Mesothelial cell of epicardium (in vitro differentiated cells): ENCODE measurements at places on chromosomes 3 and 15. TPM values are rescaled to one million over a fixed set of nuclear protein-coding genes. Genes with fewer than 3 reads are reported as not detected.

CEMIP gene
- 0.70 to 1.2 TPM (median 0.83 TPM) in 3 replicates for total RNA-seq

RARRES1 gene
- total RNA-seq = 48.9 to 53.0 TPM (median 51.9 TPM) in 3 replicates

CACNA2D3 gene
- total RNA-seq = 1.7 to 2.8 TPM (median 2.3 TPM) in 3 replicates

TRAIP gene
- 10.4 to 15.0 TPM (median 10.6 TPM) in 3 replicates for total RNA-seq

GRCh38 chr3:16028604-16029003 lies 145.9 kb upstream of the GALNT15 start:
- no peak for DNase-seq

GRCh38 chr15:81146466-81146865 lies 12.4 kb downstream of the CFAP161 start:
- no peak for DNase-seq

DNA sequence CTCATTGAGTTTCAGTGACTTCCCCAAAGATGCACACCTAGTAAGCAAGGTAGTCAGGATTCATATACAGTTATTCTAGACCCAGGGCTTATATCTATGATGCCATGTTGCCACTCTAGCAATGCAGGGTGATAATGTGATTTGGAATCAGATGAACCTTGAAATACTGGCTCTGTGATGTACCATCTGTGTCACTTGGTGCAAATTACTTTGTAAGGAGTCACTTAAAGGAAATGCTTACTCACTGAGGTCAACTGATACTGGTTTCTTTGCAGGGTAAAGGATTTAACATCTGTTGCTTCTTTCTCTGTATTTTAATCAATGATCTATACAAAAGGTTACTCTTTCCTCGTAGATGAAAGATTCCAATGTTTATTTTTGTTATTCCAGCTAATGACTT lies 10.8 kb downstream of the ASB14 start:
- no peak for DNase-seq

DNA sequence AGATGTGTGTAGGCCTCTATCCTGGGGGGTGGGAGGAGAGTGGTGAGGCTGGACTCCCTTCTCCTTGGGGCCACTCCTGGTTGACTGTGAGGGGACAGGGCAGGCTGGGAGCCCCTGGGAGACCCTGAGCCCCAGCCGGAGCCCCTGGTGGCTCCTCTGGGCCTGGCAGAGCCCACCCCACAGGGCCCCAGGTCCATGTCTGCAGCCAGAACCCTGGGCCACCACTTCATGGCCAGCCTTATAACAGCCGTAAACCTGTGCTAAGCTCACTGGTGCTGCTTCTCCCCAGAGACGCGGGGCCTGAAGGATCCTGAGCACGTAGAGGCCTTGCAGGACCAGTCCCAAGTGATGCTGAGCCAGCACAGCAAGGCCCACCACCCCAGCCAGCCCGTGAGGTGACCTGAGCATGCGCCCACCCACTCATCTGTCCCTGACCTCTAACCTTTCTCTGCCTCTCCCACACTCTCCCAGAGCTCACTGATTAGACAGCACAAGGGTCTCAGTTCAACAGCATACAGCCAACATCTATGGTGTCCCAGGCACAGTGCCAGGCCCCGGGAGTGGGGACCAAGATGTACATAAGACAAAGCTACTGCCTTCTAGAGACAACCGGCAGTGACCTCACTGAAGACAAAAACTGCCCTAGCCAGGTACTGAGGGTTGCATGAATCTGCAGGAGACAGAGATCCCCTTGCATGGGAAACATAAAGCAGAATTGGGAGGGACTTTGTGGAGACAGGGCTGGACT lies 3.5 kb downstream of the NR2E3 start:
- no peak for DNase-seq

DNA sequence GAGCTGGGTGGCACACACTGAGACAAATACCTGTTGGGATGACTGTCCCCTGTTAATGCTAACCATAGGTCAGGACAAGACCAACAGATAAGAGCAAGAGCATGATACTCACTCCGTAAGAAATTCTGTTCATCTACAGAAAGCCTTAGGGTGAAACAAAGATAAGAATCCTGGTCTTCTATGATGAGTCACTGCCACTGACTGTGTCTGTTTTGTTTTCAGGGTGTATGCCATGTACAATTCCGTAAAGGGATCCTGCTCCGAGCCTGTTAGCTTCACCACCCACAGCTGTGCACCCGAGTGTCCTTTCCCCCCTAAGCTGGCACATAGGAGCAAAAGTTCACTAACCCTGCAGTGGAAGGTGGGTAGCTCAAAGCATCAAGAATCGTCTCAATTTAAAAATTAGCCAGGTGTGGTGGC lies 141.1 kb downstream of the GHSR start:
- no peak for DNase-seq

DNA sequence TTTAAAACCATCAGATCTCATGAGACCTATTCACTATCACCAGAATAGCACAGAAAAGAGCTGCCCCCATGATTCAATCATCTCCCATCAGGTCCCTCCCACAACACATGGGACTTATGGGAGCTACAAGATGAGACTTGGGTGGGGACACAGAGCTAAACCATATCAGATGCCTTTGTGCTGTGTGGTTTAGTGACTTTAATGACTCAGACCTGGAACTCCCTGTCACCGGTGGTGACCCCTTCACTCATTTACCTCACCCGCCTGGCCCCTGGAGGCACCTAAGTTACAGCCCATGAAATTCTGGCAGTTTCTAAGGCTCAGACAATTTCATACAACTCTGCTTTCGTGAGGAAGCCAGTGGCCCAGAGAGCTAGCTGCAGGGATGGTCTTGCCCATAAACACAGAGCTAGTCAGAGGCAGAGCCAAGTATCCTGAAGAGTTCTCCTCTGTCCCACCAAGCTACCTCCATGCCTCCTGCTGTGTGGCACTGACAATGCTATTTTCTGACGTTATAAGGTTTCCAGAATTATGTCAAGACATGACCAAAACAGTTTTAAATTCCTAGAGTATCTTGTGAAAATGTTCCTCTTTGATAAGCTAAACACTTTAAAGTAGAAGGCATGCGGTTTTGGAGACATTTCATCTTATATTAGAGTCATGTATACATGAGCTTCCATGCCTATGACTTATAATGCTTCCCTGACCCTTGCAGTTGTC lies 231.1 kb upstream of the IL12A start:
- no peak for DNase-seq

DNA sequence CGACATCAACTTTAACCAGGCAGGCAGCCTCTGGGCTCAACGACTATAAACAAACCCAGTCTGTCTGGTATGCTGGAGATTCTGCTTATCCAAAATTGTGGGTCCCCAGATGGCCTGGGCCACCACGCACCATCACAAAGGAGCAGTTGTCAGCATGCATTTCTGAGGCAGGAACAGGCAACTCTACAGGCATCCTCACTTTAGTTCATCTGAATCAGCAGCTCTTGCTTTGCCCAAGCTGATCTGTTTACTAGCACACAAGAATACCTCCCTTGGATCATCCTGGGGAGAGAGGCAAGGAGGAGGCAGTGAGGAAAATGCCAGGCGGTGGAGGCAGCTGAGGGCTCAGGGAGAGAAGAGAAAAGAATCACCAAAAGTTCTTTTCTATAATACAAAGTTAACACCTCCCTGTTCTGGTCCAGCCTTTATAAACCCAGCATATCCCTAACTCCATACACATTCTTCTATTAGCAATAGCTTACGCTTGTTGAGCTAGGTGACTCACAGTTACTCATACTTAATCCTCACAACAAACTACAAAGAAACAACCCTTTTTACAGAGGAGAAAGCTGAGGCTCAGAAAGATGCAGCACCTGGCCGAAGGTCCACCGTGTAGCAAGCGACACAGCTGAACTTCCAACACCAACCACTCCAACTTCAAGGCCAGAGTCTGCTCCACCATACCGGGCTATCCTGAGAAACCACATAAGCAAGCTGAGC lies 33.6 kb downstream of the ZDHHC3 start:
- DNase-seq = no peak

DNA sequence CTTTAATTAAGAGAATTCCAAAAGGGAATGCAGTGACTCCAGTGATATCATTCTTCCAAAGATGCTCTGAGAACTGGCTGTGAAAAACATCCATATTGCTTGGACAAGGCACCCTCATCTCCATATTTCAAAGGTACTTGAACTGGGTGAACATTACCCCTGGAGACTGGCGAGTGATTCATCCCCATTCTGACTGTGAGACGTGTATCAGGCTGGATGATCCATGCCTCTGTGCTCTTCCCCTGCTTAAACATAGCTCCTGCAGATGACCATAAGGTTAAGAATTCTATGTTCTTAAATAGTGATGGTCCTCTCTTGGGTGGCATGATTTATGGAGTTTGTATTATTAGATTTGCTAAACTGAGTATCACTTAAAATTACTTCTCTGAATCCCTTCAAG lies 137.8 kb downstream of the GABRB3 start:
- no peak for DNase-seq

GRCh38 chr15:51090753-51091152 lies 4.0 kb downstream of the TNFAIP8L3 start:
- no peak for DNase-seq

DNA sequence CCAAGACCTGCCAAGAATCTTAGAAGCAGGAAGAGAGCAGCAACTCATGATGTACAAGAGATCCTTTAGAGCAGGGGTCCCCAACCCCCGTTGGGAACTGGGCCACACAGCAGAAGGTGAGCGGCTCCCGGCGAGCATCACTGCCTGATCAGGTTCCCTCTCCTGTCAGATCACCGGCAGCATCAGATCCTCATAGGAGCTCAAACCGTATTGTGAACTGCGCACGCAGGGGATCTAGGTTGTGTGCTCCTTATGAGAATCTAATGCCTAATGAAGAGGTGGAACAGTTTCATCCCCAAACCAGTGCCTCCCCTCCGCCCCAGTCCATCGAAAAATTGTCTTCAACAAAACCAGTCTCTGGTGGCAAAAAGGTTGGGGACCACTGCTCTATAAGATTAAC lies 13.8 kb downstream of the SLC41A3 start:
- DNase-seq = no peak

DNA sequence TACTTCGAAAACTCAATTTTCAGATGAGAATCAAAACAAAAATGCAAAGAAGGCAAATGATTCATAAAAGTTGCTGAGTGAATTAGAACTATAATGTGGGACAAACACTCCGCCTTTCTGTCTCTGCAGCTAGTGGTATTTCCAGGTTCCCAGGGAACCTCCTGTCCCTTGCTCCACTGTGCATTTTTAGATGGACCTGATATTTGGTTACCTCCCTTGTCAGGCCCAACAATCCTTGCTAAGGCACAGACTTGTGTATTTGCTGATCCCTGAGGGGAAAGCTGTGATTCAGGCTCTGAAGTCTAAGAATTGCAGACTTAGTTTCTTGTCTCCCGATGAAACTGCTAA lies 162.7 kb downstream of the LPP start:
- no peak for DNase-seq

- no peak for DNase-seq
These were observed 2.3 kb upstream of the CCR8 start for GRCh38 chr3:39327053-39327745.

DNA sequence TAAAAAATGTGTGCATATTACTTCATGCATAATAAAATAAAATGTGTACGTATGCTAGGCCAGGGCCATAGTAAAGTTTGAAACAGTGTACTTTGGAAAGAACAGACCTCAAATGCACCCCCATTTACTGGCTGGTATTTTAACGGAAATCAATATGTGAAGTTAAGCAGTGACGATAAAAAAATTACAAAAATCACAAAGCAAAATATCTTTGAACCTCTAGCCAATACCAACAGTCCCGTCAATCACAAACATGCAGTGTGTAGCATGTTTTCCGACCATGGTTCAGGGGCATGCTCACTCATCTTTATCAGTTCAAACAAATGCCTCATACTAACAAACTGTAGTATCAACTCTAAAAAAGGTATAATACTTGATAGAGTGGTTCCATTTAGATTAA lies 121.1 kb downstream of the TJP1 start:
- DNase-seq = no peak

DNA sequence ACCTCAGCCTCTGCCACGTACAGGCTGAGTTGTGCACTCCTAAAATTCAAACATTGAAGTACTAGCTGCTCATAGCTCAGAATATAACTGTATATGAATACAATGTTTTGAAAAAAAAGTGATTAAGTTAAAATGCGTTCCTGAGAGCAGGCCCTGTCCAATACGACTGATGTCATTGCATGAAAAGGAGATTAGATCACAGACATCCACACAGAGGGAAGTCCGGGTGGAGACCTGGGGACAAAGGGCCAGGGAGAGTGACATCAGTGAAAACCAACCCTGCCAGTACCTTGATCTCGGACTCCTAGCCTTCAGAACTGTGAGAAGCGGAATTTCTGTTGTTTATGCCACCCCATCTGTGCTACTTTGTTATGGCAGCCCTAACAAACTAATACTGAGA lies 311.4 kb upstream of the NR2F2 start:
- DNase-seq = no peak

DNA sequence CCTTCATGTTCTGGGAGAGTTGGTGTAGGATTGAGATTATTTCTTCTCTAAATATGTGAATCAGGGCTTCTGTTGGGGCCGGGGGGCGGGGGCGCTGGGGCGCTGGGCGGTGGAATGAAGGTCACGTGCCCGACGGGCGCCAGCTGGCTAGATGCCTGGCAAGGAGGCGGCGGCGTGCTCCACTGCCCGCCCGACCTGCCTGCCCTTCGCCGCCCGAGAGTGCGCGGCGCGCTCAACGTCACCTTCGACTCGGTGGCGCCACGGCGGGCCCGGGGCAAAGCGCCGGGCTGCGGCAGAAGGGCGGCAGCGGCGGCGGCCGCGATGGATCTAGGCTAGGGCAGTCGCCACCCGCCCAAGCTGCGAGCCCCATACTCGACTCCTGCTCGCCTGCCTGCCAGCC lies 47.0 kb upstream of the LHFPL4 start:
- no peak for DNase-seq

- no peak for DNase-seq
These were observed 10.4 kb downstream of the ATP2B2 start for GRCh38 chr3:10495003-10495402.

DNA sequence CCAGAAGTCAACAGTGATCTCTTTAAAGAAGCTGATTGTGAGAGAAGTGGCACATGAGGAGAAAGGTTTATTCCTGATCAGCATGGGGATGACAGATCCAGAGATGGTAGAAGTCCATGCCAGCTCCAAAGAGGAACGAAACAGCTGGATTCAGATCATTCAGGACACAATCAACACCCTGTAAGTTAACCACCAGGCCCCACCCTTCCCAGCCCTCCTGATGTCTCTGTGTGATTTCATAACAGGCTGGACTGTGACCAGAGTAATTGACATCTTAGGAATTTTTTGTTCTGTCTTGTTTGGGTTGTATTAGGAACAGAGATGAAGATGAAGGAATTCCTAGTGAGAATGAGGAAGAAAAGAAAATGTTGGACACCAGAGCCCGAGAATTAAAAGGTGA lies 67.7 kb downstream of the KLHL25 start:
- DNase-seq = no peak

GRCh38 chr15:66089049-66089448 lies 164.5 kb downstream of the MEGF11 start:
- DNase-seq = no peak

GRCh38 chr3:20022954-20023622 lies 11.0 kb upstream of the PP2D1 start:
- DNase-seq = no peak

DNA sequence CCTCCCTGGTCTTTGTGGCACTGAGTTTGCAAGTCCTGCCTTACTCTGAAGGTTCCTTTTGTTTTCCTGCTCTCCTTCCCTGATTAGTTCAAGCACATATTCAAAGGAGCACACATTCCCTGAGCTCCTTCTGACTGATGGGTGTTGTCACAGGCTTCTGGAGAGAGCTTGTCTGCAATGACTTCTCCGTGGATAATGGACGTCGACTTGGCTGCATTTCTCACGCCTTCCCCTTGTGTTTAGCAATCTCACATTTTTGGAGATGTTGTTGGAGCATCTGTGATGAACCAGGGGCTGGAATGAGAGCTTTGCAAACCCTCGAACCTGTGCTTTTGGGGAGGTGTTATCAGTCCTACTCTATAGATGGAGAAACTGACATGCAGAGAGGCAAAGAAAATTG lies 375.4 kb upstream of the PROK2 start:
- DNase-seq = no peak

- DNase-seq = no peak
These were observed 12.0 kb downstream of the NFKBIZ start for GRCh38 chr3:101861212-101861788.
